ENCODE measurements at places on chromosomes 5 and 9.

- DNase-seq, result no peak
Observed at GRCh38 chr9:36433386-36433785, 33.3 kb upstream of the RNF38 start.

DNA sequence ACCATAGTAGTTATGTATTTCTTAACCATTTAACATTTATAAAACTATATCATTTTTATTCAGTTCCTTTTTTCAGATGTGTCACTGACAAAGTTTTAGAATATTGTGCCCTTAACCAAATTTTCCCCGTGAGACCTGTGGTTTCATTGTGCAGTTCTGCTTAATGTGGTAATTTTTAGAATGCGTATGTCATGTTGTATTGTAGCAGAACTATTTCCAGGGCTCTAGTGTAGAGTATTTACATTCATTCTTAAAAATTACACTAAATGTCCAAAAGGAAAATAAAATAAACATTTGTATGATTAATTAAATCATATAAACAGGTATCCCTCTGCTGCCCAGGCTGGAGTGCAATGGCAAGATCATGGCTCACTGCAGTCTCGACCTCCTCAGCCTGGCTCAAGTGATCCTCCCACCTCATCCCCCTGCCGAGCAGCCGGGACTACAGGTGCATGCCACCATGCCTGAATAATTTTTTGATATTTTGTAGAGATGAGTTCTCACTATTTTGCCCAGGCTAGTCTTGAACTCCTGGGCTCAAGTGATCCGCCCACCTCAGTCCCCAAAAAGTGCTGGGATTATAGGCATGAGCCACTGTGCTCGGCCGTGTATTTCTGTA lies 15.4 kb downstream of the SERINC5 start:
- DNase-seq, result no peak

GRCh38 chr9:123485216-123485615 lies 129.2 kb downstream of the CRB2 start:
- DNase-seq, result no peak

GRCh38 chr9:89460551-89460950 lies 37.4 kb downstream of the SEMA4D start:
- DNase-seq, result no peak

DNA sequence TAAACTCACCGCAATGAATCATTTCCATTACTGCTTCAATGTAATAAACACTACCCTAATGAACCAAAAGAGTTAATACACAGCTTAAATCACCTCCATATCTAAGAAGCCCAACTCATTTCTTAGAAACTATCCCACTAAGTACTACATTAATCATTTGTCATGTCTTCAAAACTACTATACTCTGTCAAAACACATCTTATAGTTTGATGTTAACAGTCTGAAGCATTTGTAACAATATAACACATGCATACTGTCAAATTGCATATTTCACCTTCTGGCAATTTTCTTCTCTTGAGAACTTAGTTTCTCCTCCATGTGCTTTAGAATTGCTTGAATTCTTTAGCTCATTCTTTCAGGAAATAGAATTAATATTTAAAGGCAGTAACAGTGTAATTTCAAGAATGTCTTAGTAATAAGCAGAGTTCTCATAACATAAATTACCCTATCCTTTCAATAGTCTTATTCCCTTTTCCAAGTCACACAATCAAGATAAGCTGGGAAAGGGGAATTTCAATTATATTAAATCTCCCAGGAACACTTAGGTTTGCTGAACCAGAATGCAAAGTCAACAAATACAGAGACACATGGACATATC lies 199.7 kb downstream of the ATPSCKMT start:
- no peak for DNase-seq

GRCh38 chr9:5896863-5897262 lies 6.2 kb downstream of the MLANA start:
- no peak for DNase-seq

DNA sequence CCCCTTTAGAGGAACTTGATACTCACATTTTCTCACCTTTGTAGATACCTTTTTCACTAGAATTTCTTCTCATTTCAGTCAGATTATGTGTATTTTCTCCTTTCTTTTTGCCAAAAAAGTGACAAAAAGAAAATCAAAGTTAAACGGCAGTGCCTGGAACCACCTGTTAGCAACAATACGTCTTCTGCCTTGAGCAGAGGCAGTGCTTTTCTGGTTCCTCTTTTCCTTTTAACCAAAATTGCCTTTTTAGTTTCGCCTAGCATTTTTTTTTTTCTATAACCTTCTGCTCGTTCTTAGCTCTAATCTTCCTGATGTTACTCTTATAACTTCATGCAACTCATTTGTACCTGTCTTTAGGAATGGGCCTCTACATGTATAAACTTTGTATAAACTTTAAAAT lies 26.1 kb downstream of the SMIM32 start:
- DNase-seq, result no peak

GRCh38 chr5:135596788-135597187 lies 18.0 kb upstream of the CXCL14 start:
- no peak for DNase-seq

DNA sequence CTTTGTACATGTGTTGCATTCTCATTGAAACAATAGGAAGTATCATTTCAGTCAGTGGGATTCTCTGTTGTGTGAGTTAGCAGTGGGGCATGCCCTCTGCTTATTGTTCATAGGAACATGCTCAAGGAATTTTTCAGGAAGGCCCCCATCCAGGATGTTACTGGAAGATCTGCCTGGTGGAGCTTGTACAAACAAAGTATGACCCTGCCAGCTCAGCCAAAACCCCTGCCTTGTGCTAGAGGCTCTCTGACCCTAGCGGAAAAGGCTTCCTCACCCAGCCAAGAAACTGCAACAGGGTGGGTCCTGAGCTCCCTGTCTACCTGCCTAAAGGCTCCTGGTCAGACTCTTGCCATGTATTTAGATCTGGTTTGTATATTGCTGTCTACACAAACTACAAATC lies 43.2 kb downstream of the MRRF start:
- DNase-seq, result no peak

GRCh38 chr5:14062178-14062577 lies 81.0 kb upstream of the TRIO start:
- no peak for DNase-seq

DNA sequence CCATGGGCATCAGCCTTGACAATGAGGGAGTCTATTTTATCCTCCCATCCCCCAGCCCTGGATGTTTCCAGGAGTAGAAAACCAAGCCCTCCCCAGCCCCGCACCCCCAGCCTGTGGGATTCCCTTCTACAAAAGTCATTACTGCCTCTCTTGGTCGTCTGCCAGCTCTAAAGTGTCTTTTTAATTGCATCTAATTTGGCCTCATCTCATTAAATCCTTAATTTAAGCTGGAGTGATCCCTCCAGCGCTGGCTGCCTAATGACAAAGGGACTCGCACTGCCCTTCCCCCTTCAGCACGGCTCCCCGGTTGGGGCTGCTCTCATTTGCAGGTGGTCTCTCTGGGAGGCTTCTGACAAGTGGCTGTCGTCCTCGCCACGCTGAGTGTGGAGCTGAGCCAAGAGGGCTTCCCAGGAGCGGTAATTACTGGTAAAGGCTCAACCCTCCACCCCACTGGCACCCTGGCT lies 107.9 kb upstream of the ALDH1B1 start:
- no peak for DNase-seq

GRCh38 chr9:121741228-121741918 lies 89.9 kb downstream of the DAB2IP start:
- DNase-seq, result no peak

- no peak for DNase-seq
Observed at GRCh38 chr9:104091708-104092107, 2.4 kb upstream of the SMC2 start.

- no peak for DNase-seq
Observed at GRCh38 chr9:69122549-69123141, 51.4 kb upstream of the TJP2 start.

GRCh38 chr5:10374046-10375022 lies 20.8 kb downstream of the MARCHF6 start:
- no peak for DNase-seq

Measured in OCI-M1 (cell line).